ENCODE measurements at places on chromosomes 6 and 20.

DNA sequence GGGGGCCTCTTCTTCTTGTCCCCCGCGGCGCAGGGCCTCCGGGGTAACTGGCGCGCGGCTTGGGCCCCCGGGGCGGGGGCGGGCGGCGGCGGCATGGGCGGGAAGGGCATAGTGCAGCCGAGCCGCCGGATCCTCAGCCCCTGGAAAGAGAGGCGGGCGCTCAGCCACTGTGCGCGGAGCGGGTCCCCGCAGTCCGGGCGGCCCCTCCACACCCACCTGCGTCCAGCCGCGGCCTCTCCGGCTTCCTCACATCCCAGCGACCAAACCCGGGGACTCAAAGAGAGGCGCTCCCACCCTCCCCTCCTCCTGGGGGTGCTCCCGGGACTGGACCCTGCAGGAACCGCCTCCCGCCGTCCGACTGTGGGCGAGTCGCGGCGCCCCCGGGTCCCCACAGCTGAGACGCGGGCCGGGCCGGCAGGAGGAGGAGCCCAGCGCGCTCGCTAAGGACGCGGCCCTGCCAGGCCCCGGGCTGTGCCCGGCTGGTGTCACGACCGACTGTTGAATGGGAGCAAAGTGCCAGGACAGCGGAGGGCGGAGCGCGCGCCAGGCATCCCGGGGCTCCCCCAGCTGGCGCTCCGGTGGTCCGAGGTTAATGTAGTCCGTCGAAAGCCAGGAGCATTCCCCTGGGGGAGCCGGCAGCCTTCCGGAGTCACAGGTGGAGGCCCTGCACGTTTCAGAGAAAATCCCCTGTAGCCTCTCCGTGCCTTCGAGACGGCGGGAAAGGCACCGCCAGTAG, at the start of gene PRR18:
Gene PRR18, minus strand, starts transcription at position 360 of the 736 bp plus-strand sequence. Its CDS starts 250 bp downstream, at position 110.
- no peak for DNase-seq

- DNase-seq = no peak
Measured at GRCh38 chr6:155272353-155273232, 8.8 kb downstream of the CLDN20 start.

DNA sequence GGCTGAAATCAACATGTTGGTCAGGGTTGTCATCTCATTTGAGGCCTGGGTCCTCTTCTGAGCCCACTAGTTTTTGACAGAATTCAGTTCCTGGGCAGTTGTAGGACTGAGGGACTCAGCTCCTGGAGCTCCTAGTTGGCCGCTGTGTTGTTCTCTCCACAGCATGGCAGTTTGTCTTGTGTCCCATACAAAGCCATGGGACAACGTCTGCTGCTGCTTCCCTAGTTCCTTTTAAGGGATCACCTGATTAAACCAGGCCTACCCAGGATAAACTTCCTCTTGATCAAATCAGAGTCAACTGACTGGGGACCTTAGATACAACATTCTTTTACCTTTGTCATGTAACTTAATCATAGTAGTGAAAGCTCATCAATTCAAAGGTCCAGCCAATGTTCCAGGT, 141.0 kb downstream of the BCAS1 start:
- no peak for DNase-seq

DNA sequence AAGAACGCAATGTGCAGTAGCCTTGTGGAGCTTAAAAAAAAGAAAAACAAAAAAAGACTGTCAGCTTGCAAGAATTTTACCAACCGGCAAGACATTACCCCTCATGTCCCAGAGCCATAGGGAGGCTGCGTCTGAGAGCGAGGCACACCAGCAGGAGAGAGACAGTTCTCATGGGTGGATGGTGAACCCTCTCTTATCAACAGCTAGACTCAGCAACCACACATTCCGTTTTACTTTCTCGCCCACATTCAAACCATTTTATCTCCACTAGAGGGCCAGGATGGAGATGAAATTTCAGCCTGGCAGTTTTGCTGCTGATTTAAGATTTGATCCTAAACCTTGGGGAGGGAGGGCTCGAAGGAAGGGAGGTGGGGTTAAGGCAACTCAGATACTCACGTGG, 247.0 kb downstream of the ATXN1 start:
- no peak for DNase-seq

DNA sequence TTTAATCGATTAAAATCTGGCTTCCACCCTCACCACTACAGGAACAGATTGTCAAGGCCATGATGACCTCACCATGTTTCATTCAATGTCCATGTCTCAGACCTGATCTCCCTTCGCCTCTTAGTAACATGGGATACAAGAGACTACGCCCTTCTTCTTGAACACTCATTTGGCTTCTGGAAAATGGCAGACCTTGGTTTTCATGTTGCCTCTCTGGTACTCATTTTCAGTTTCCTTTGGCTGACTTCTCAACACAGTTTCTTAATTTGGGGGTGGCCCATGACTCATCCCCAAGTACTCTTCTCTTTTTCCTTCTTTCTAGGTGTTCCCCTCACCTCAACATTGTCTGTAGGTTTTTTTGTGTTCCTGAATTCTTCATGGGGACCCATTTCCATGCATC, 22.7 kb downstream of the TMX4 start:
- no peak for DNase-seq

DNA sequence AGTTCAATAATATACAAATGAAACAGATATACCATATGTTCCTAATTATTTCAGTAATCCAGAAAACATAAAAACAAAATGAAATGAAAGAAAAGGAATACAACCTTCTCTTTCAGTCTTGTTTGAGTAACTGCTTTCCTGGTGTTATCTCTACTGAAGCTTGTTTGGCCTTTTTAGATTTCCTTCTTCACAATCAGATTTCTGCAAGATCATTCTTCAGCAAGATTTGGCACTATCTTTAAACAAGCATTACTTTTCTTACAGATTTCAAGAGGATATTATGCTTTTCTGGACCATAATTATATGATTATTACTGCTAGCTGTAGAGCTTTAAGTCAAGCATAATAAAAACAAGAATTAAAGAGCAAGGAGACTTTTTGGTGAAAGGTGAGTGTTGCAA, 120.2 kb downstream of the MYB start:
- no peak for DNase-seq

- no peak for DNase-seq
Measured at GRCh38 chr20:32168184-32168910, 39.2 kb downstream of the PLAGL2 start.

DNA sequence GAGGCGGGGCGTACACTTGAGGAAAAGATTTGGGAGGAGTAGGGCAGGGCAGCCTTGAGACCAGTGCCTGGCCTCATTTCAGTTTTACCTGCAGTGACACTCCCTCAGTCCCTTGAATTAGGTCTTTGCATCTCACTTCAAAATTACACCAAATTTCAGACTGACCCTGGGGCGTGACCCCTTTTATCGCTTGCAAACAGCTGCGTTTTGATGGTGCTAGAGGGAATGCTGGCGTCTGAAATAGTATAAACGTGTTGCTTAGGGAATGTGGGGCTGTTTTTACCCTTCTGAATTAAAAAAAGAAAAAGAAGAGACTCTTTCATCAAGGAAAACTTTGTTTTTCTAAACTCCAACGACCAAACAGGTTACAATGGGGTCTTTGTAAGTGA, 21.0 kb downstream of the COL9A1 start:
- no peak for DNase-seq

GRCh38 chr6:15389084-15389764, 143.4 kb downstream of the JARID2 start:
- DNase-seq = no peak

- no peak for DNase-seq
Measured at GRCh38 chr20:39155971-39156370, 193.8 kb downstream of the DHX35 start.

DNA sequence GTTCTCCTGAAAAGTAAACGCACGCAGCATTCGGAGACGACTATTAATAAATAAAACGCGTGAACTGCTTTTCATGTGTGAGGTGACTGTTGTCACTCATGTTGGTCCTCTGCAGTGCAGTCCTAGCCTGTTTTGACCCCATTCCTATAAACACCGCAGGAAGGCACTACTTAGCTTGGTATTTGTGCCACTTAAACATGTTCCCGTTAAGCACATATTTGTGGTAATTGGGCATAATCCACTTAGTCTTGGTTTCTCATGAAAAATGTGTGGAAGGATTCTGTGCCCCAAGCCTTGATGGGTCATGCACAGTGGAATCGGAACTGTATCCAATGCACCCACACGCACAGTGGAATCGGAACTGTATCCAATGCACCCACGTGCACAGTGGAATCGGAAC, 313.9 kb downstream of the THBS2 start:
- DNase-seq = no peak

DNA sequence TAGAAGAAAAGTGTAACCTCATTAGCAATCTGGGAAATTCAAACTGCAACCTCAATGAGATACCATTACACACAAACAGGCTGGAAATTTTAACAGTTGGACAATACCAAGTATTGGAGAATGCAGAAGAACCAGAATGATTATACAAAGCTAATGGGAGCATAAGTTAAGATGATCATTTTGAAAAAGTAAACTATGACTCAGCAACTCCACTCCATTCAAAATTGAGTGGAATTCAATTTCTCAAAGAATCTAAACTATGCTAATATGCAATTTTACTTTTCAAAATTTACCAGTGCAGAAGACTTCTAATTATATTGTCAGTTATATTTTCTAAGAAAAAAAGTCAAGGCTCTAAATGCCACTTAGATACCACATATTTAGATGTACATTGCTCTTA, 17.2 kb downstream of the GPLD1 start:
- no peak for DNase-seq

- no peak for DNase-seq
Measured at GRCh38 chr6:105804000-105804399, 282.1 kb upstream of the PRDM1 start.

DNA sequence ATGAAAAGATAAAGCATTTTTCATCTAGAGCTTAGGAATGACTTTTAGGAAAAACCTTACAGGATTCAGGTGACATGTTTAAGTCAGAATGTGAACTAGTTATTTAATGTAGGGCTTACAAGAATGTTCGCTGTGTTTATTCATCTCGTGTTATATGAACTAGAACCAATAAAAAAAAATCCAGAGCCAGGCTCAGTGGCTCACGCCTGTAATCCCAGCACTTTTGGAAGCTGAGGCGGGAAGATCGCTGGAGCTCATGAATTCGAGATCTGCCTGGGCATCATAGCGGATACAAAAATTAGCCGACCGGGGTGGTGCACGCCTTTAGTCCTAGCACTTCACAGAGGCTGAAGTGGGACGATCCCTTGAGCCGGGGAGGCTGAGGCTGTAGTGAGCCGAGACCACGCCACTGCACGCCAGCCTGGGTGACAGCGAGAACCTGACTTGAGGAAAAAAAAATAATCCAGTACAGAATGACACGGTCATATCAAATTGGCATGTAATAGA, 46.3 kb downstream of the OR2B2 start:
- DNase-seq = no peak

DNA sequence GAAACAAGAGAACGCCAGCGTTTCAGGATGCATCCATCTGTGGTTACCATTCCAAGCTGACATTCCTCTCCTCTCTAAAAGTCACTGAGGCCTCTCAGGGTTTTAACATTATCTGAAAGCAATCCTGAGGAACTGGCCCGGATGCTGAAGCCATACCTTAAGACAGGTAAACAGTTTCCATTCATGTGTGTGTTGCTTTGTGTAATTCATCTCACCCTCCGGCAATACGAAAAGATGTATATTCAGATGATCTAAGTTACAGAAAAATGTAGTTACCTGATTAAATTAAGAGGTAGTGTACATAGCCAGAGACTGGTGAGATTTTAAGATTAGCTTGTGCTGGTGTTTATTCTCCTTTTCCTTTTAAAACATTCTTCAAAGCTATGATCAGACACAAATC, 68.4 kb upstream of the BACH2 start:
- no peak for DNase-seq

GRCh38 chr6:89703292-89703691, 64.7 kb upstream of the LYRM2 start:
- DNase-seq = no peak

GRCh38 chr6:110590821-110591351, 114.5 kb upstream of the SLC22A16 start:
- DNase-seq = no peak

DNA sequence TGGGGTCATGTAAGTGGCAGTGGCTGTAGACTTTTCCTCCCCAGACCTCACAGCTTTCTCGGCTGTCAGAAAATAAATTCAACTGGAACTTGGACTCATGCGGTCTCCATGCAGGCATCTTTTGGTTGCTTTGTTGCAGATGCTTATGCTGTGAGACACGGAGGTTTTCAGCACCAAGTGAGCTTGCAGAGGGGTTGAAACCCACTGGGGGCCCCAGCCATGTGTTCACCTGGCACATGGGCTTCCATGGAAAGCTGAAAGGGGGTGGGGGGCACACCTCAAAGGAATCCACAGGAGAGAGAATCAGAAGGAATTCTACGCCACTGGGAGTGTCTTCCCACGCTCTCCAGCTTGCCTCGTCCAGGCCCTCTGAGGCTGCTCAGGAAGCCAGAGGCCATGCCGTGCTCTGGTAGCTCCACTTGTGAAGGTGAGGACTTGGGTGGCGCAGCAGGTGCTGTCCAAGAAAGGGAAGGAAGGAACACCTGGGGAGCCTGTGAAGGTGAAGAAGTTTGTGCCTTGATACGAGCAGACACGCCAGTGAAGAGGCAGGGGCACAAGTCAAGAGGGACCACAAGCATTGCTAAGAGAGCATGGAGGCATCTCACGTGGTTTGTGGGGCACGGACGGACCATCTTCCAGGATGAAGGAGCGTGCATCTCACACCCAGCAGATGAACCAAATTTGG, 134.3 kb upstream of the PMEPA1 start:
- DNase-seq = no peak

- no peak for DNase-seq
Measured at GRCh38 chr6:108734271-108734922, 113.8 kb upstream of the ARMC2 start.

DNA sequence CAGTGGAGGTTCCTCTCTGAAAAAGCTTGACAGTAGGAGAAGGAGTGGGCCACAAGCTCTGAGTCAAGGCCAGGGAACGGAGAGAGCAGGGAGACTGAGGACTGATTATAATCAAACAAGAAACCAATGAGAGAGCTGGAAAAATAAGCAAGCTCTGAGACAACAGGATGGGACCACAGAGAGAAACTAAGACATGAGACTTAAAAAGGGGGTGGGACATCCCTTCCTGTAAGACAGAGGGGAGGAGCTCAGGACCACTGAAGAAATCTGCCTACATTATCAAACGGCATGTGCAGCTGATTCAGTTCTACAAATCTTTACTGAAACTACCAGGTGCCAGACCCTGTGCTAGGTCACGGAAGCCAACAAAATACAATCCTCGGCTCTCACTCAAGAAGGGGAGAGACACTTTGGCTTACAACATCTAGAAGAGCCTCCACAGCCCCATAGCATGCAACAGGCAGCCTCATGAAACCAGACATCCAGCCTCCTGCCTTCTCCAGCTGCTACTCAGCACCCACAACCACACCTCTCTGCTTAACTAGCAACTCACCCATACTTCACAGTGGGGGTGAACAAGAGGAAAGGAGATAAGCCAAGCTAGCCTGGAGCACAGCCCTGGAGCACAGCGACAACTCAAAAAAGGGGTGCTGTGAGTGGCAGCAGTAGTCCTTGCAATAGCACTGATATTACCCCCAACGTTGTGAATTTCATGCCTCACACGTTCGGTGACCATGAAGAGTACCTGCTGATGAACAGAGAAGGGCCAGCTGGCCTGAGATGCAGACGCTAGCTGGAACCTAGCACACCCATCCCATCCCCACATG, 39.1 kb upstream of the ANKRD60 start:
- no peak for DNase-seq
